ENCODE measurements at places on chromosomes 13 and 19. TPM values are rescaled to one million over a fixed set of nuclear protein-coding genes. Genes with fewer than 3 reads are reported as not detected.

- DNase-seq: no peak
- no peaks in the 10 kb centered on the region for H3K27me3 ChIP-seq
- no peaks in the 10 kb centered on the region for H3K4me1 ChIP-seq
- no peak overlapping the region for H3K27ac ChIP-seq
- no peaks in the 10 kb centered on the region for H3K36me3 ChIP-seq
- no peak overlapping the region for H3K4me3 ChIP-seq
These were observed 298.2 kb downstream of the POU4F1 start for GRCh38 chr13:78305171-78305570.

DNA sequence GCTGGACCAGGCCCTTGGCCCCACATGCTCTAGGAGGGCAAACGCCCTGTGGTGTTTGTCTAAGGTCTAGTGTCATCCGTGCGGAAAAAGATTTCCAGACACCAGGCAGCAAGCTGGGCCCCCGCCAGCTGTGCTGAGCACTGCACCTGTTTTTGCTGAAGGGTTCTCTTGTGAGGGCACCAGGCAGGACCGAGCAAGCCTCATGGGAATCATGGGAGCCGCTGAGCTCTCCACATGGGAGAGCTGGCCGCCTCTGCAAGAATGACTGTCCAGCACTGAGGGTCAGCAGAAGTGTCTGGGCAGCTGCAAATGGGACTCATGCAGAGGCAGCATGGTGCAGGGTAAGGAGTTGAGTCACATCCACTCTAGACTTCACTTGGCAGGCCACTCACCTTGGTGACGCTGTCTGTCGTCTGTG, 12.0 kb downstream of the B3GNT8 start:
- no peak overlapping the region for H3K4me3 ChIP-seq
- H3K27ac ChIP-seq: no peak overlapping the region

- no peaks in the 10 kb centered on the region for H3K36me3 ChIP-seq
- no peak overlapping the region for H3K4me3 ChIP-seq
- DNase-seq: no peak
- H3K4me1 ChIP-seq: no peaks in the 10 kb centered on the region
- no peaks in the 10 kb centered on the region for H3K27me3 ChIP-seq
These were observed 29.5 kb downstream of the FPR3 start for GRCh38 chr19:51824281-51825005.

DNA sequence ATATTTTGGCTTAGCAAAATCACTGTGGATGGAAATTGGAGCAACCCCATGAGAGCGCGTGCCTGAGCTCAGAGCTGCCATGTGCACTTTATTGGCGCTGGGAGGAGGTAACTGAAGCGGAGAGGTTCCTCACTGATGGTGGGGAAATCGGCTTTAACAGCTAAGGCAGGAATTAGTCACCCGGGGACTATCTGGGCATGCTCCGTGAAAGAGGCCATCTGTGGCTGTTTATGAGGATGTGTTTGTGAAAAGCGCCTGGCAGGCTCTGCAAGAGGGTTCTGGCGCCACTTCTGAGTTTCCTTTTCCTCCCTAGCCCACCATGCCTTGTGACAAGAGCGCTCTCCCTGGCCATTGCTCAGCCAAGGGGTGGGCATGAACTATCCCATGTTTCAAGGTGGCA, 815.6 kb downstream of the UQCRFS1 start:
- no peak overlapping the region for H3K4me3 ChIP-seq
- H3K36me3 ChIP-seq: no peaks in the 10 kb centered on the region
- H3K4me1 ChIP-seq: no peaks in the 10 kb centered on the region

DNA sequence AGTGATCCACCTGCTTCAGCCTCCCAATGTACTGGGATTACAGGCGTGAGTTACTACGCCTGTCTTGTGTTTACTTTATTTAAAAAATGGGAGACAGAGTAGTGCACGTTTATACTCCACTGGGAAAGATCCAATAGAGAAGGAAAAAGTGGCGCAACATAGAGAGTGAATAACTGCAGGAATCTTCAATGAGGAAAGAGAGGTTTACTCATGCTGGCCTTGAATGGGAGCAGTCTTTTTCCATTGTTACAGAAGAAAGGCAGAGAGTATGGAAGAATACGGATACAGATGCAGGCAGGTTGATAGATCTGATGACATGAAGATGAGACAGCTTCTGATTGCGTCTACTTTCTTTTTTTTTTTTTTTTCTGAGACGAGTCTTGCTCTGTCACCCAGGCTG, 4.6 kb upstream of the WDFY2 start:
- DNase-seq: no peak
- peaks cover 3% of the 10 kb centered on the region for H3K4me1 ChIP-seq
- H3K36me3 ChIP-seq: no peaks in the 10 kb centered on the region
- no peaks in the 10 kb centered on the region for H3K27me3 ChIP-seq
- H3K4me3 ChIP-seq: no peak overlapping the region

DNA sequence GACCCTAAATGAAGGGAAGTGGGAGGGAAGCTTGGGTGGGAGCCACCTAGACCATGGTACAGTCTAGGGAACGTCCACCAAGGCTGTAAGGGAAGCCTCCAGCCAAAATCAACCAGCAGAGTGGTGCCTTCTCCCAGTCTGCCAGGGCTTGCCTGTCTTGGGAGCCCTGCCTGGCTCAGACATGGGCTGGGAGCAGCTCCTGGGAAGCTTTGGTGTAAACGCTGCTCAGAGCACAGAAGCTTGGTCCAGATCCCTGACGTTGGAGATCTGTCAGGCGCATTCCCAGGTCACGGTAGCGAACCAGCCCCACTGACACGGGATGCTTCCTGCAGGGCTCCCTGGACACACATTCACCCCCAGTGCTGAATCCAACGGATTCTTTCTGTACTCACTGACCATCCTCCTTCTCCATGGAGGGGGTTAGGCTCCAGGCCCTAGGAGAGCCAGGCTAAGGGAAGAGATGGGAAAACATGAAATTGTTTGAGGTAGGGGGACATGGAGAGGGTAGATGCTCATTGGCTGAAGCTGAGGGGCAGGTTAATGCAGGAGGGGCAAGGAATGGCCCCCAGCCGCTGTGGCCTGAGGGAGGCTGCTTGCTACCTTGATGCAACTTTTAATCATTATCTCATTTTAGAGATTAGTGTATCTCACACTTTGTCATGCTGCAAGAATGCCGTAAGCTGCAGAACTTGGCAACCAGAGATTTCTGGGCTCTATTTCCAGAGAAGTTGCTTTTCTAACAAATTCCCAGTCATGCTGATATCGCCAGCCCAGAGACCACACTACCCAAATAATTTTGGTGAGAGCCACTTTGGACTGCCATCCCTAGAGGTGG, 195.8 kb downstream of the UQCRFS1 start:
- H3K36me3 ChIP-seq: no peaks in the 10 kb centered on the region
- H3K27me3 ChIP-seq: no peaks in the 10 kb centered on the region
- H3K4me1 ChIP-seq: no peaks in the 10 kb centered on the region
- no peak for DNase-seq
- no peak overlapping the region for H3K27ac ChIP-seq
- H3K4me3 ChIP-seq: no peak overlapping the region

DNA sequence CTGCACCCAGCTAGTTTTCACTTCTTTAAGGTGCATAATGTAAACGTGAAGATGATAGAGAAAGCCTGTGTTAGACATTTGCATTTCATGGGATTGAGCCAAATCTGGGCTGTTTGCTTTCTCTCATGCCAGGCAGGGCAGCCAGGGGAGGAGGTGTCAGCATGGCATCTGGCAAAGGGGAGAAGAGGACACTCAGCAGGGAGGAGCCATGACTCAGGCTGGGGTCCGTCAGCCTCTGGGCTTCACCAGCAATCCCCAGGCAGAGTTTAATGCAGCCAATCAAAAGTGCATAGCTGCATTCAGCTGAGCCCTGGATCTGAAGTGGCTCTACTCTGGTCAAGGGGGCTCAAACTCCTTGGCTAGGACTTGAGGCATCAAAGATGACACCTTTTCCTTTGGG, 23.5 kb downstream of the EBPL start:
- DNase-seq: no peak
- H3K36me3 ChIP-seq: peaks cover 14% of the 10 kb centered on the region
- no peak overlapping the region for H3K27ac ChIP-seq
- no peaks in the 10 kb centered on the region for H3K27me3 ChIP-seq
- H3K4me3 ChIP-seq: no peak overlapping the region

GRCh38 chr19:40165362-40165937, 25.8 kb upstream of the MAP3K10 start:
- H3K4me1 ChIP-seq: no peaks in the 10 kb centered on the region
- H3K27ac ChIP-seq: no peak overlapping the region
- peak; percentile 52 for DNase-seq
- H3K27me3 ChIP-seq: no peaks in the 10 kb centered on the region
- H3K4me3 ChIP-seq: no peak overlapping the region
- no peaks in the 10 kb centered on the region for H3K36me3 ChIP-seq

GRCh38 chr13:68428292-68428691, 1198.2 kb upstream of the PCDH9 start:
- no peak overlapping the region for H3K4me3 ChIP-seq
- H3K36me3 ChIP-seq: no peaks in the 10 kb centered on the region
- DNase-seq: no peak
- H3K27ac ChIP-seq: no peak overlapping the region

- peaks cover 13% of the 10 kb centered on the region for H3K36me3 ChIP-seq
- no peak overlapping the region for H3K4me3 ChIP-seq
- H3K27ac ChIP-seq: no peak overlapping the region
- H3K27me3 ChIP-seq: no peaks in the 10 kb centered on the region
- H3K4me1 ChIP-seq: no peaks in the 10 kb centered on the region
These were observed 66.8 kb downstream of the PTPRS start for GRCh38 chr19:5273782-5274181.

GRCh38 chr13:113034451-113035212, 65.6 kb downstream of the MCF2L start:
- H3K27me3 ChIP-seq: no peaks in the 10 kb centered on the region
- H3K4me3 ChIP-seq: no peak overlapping the region
- H3K36me3 ChIP-seq: no peaks in the 10 kb centered on the region
- DNase-seq: no peak
- peaks cover 11% of the 10 kb centered on the region for H3K4me1 ChIP-seq

DNA sequence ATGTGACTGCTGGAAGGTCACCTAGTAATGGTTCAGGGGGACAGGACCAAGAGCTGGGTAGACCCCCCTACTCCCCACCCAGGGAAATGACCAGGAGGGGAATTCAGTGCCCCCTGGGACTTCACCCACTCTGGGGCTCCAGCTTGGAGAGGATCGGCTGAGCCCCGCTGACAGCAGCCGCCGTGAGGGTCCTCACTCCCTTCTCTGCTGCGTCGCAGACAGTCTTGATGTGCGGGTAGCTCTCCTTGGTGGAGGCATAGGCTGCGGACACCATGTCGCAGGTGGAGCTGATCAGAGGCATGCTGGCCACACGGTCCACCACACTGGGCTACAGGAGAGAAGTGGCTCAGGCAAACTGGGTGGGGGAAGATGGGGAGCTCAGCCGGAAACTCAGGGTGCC, 7.8 kb downstream of the PLIN3 start:
- H3K27me3 ChIP-seq: no peaks in the 10 kb centered on the region
- no peak overlapping the region for H3K27ac ChIP-seq
- DNase-seq: no peak

- no peak overlapping the region for H3K4me3 ChIP-seq
- H3K27me3 ChIP-seq: no peaks in the 10 kb centered on the region
- peaks cover 7% of the 10 kb centered on the region for H3K4me1 ChIP-seq
- DNase-seq: peak; percentile 70
These were observed 30.0 kb upstream of the TPT1 start for GRCh38 chr13:45370922-45371406.

GRCh38 chr13:90427322-90428272, 919.9 kb upstream of the MIR17HG start:
- no peaks in the 10 kb centered on the region for H3K36me3 ChIP-seq
- H3K27ac ChIP-seq: no peak overlapping the region

DNA sequence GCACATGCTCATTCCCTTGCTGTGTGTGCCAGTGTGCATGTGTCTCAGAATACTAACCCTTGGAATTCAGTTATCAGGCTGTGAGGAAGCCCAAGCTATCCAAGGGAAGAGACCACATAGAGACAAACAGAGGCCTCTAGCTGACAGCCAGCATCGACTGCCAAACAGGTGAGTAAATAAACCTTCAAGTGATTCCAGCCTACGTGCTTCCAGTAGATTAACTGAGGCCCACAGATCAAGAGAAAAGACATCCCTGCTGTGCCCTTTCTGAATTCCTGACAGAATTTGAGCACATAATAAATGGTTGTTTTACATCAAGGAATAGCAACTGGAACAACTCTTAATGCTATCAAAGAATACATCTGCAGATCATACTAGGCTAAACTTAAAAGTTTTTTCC, 17.5 kb downstream of the ZC3H13 start:
- H3K27me3 ChIP-seq: no peaks in the 10 kb centered on the region
- no peaks in the 10 kb centered on the region for H3K4me1 ChIP-seq
- H3K4me3 ChIP-seq: no peak overlapping the region
- no peak overlapping the region for H3K27ac ChIP-seq

DNA sequence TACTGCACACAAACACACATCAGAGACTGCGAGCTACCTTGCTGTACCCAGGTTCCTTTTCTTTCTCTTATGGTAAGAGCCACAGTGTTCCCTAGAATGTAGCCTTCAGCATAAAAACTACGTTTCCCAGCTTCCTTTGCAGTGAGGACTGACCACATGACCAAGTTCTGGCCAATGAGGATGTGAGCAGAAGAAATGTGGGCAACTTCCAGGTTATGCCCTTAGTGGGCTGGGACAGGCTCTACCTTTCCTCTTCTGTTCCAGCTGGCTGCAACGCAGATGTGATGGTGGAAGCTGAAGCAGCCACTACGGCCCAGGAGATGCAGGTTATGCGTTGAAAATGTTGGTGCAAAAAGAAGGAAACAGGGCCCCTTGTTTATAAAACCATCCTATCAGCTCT, 27.5 kb downstream of the VRK3 start:
- H3K4me1 ChIP-seq: no peaks in the 10 kb centered on the region
- DNase-seq: peak; percentile 35
- peaks cover 81% of the 10 kb centered on the region for H3K36me3 ChIP-seq
- no peaks in the 10 kb centered on the region for H3K27me3 ChIP-seq
- H3K27ac ChIP-seq: no peak overlapping the region
- no peak overlapping the region for H3K4me3 ChIP-seq

DNA sequence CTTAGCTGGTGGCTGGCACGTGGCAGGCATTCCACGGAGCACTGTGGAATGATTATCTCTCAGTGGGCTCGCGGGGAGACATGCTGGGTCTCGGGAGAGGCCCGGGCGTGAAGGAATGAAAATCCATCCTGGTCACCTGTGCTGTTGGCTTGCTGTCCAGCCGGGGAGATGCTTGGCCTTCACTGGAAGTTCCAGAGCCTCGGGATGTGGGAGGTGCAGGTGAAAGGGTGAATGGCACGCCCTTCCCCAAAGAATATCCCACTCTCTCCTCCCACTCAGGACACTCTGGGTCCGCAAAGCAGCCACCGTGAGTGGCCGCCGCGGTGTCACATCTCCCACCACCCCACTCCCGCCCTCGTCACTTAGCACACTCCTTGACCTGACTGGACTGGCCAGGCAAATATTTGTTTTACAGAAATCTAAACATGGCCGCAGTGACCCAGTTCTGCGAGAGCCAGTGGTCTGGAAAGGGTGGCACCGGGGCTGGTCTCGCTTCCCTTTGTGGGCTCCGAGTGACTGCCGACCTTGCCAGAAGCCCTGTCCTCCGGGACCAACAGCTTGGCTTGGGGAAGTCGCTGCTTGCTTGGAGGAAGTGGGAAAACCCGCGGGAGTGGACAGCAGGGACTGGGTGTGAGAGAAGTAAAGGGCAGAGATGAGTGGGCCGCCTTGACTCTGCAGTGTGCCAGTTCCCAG, 8.0 kb downstream of the DPP9 start:
- DNase-seq: peak; percentile 54
- peaks cover 27% of the 10 kb centered on the region for H3K36me3 ChIP-seq
- peaks cover 82% of the 10 kb centered on the region for H3K4me1 ChIP-seq
- H3K27me3 ChIP-seq: no peaks in the 10 kb centered on the region
- H3K4me3 ChIP-seq: no peak overlapping the region

TEX26 gene
- total RNA-seq: not detected

ICAM5 gene
- total RNA-seq: 1.0 TPM

MRPL4 gene
- total RNA-seq: 21.5 TPM

PRDX2 gene
- total RNA-seq: 1,737 TPM

ZNF441 gene
- 7.1 TPM for total RNA-seq

RPL28 gene
- total RNA-seq: 150 TPM

C1QTNF9 gene
- total RNA-seq: 0.25 TPM
